IPS DF 19.7 (cell line): ENCODE measurements at places on chromosomes 1 and 21.
A peak's percentile ranks its signal among the peaks of the same experiment; 100 is the strongest.

- no peak for DNase-seq
Measured at GRCh38 chr1:184635980-184636431, 118.7 kb downstream of the EDEM3 start.

DNA sequence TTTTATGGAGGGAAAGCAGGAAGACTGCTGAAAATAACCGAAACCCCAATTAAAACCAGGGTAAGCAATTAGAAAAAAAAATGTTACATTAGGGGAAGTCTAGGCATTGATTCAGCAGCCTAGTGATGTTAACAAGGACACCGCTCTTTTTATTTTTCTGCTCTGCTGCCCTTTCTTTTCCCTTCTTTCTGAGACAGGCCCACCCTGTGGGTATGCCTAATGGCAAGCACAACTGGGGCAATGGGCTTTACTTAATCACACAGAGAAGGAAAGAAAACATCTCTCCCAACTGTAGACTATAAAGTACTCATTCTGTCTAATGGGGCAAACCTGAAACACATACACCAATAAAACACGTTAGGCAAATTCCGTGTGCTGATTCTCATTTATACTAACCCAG, 69.6 kb downstream of the GBP6 start:
- DNase-seq, result no peak

DNA sequence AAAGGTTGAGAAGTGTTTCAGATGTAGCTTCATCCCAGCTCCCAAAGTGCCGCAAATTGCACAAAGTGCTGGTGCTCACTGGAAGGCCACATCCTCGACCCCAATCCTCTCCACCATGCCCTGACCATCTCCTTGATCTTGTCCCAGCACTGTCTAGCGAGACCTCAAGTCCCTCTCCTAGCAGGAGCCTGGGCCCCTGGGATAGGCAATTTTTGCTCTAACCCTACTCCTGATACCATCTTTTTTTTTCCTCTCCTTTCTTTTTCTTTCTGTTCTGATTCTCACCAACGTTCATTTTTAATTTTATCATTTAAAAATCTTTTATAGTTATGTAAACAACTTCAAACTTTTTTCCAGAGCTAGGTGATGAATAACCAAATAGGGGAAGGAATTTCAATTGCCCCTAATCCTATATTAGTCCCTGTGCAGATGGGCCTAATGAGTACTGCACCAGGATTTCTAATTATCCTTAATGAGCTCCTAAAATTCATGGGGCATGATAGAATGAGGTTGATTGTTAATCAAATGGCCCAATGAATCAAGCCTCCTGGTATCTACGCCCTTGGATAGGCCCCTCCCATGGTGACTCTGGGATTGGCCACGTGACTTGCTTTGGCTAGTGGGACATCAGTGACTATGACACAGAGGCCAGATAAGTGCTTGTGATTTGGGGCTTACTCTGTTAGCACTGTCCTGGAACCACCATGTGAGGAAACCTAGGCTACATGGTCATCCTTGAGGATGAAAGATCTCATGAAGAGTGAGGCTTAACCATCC, 41.5 kb upstream of the TENT5B start:
- no peak for DNase-seq

- peak; percentile 50 for DNase-seq
Measured at GRCh38 chr1:62687903-62688686, at the start of gene DOCK7. DOCK7 (minus strand) TSS chr1:62688386; CDS start chr1:62688264, 122 bp downstream.

GRCh38 chr1:75308365-75308764, 174.2 kb downstream of the LHX8 start:
- DNase-seq, result no peak

- DNase-seq, result no peak
Measured at GRCh38 chr1:70117046-70117445, 88.3 kb downstream of the LRRC40 start.

GRCh38 chr1:244405856-244406255, 45.9 kb downstream of the ADSS2 start:
- no peak for DNase-seq

DNA sequence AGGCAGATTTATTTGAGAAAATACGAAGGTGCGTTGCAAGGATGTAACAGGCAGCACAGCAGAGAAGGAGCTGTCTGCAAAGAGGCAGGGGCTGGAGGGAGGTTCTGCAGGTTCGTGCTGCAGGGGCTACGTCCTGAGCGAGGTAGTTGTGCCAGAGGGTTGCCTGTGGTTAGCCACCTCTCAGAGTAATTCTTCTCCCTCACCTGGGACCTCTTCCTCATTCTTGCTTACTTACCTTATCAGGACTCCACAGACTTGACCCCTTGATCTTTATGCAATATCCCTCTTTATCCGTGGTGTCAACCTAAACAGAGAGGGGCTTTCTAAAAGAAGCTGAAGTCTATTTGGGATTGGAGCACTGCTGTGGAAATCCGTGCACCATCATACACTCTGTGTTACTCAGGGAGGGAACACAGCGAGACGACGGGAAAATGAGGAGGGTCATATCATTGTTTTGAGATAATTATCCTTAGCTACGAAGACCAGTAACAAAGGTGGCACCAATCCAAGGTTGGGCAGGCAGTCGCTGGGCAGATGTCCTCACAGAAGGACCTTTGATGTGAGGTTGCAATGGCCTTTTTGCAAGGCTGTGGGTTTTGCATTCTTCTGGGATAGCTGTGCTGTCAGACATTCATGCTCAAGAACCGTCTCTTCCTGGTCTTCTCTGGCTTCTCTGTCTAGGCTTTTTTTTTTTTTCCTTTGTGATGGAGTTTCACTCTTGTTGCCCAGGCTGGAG, 82.8 kb downstream of the WDR4 start:
- no peak for DNase-seq

DNA sequence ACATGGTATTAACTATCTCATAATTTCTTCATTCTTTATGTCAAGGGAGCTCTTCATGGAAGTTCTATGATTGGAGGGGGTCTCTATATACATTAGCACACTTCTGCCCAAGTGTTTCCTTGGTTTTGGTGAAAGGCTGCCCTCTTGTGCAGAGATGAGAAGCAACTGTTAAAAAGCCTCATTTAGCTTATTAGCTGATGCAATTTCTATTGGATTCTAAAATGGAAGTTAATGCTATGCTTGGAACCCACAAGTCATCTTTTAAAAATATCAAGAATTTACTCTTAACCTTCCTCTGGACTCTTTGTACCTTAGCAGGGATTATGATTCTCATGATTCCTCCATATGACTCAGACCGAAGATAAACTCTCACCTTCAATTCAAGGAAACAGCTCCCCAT, 328.9 kb downstream of the PTBP2 start:
- no peak for DNase-seq
